Stomach (tissue), 19 donors: ENCODE measurements at places on chromosomes 6 and 20. TPM values are rescaled to one million over a fixed set of nuclear protein-coding genes. Genes with fewer than 3 reads are reported as not detected.

GRCh38 chr6:147595961-147596360, 87.5 kb downstream of the SAMD5 start:
- DNase-seq, result no peak

- DNase-seq, result no peak
Observed at GRCh38 chr6:15431762-15432483, 186.1 kb downstream of the JARID2 start.

DNA sequence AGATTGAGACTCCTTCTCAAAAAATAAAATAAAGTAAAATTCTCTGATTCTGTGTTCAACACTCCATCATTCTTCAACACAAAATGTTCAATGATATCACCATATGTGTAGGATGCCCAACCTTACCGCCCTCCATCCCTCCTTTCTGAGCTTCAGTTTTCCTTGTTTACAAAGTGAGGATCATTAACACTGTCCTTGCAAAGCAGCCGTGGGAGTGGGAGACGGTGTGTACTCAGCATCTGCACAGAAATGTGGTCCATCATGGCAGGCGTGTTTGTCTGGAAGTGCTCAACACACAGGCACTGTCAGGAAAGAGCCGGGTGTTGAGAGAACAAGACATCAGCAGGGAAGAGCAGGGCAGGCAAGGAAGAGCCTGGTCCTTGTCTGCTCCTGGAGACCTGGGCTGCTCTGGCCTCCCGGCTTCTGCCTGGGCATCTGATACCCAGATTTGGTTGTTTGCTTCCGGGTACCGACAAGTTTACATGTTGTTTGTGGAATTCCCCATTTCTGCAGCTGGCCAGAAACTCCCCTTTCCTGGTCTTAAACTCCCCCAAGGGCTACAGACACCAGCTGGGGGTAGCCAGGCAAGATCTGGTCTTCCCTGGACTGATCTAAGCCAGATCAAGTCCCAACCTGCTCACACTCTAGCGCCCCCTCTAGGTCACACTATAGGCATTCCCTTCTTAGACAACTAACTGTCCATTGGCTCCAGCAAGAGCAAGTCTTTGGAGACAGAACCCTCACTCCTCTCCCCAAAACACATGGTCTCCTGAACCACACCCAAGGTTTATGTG, 26.7 kb upstream of the TTPAL start:
- no peak for DNase-seq

- no peak for DNase-seq
Observed at GRCh38 chr6:19309661-19310060, 527.5 kb upstream of the ID4 start.

The MAS1 gene
- total RNA-seq, result not detected

GRCh38 chr6:158175111-158175510, 7.0 kb downstream of the GTF2H5 start:
- DNase-seq, result no peak

DNA sequence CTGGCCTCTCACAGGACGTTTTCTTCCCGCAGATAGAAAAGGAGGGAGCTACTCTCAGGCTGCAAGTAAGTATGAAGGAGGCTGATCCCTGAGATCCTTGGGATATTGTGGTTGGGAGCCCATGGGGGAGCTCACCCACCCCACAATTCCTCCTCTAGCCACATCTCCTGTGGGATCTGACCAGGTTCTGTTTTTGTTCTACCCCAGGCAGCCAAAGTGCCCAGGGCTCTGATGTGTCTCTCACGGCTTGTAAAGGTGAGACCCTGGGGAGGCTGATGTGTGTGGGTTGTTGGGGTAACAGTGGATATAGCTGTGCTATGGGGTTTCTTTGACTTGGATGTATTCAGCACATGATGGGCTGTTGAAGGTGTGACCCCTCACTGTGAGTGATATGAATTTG, 52.0 kb upstream of the POLR1H start:
- no peak for DNase-seq

The CALHM5 gene
- 4.2 TPM for total RNA-seq

The EPB41L1 gene
- total RNA-seq, result 99.2 TPM

DNA sequence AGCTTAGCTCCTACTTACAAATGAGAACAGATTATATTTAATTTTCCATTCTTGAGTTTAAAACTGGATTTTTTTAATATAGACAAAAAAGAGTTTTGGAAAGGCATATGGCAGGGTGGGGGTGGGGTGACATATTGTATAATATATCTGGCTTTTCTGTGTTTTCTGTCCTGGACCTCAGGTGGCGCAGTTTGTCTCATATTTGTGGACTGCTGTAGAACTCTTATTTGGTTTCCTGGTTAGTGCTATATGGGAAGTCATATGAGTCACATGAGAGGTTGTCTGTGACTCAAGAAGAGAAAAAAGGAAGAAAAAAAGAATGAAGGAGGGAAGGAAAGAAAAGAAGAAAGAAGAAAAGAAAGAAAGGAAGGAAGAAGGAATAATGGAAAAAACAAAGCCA, 131.8 kb downstream of the CLVS2 start:
- no peak for DNase-seq

The MUC21 gene
- not detected for total RNA-seq

The ARMH2 gene
- not detected for total RNA-seq

DNA sequence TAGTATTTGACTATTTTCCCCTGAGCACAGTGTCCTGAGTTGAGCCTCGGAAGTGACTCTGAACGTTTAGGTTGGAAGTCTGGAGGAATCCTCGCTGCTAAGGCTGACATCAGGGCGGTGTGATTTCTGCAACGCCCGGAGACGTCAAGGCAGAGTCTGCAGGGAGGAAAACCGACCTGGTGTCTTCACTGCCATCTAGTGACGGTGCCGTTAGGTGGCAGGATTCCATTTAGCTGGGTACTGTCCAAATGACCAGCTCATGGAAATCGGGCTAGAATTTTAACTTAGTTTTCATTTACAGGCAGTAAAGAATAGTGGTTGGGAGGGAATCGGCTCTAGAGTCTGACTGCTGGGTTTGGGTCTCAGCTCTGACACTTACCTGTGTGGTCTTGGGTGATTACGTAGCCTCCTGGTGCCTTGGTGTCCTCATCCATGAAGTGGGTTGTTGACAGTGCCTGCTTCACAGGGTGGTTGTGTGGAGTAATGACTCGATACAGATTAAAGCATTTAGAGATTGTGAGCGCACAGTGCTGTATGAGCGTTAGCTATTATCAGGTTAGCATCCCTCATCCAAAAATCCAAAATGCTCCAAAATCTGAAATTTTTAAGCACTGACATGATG, 35.0 kb downstream of the FOXF2 start:
- DNase-seq, result peak; percentile 63

DNA sequence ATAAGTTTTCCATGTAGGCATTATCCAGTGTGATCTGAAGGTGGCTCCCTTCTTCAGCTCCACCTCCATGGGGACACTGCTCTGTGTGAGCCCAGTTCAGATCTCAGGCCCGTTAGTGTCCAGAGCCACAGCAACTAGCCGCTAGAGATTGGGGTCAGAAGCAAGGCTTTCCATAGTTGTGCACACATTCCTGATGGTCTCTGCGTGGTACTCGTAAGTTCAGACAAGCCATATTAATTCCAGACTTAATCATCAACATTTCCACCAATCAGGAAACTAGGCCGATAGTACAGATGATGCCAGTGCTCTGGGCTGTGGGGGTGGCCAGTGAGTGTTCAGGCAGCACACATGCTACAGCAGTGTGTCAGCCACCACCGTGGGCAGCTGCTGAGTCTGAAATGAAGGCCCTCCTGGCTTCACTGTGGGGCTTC, 17.5 kb upstream of the SYNCRIP start:
- no peak for DNase-seq

GRCh38 chr6:1815827-1816452, 206.2 kb downstream of the FOXC1 start:
- no peak for DNase-seq

DNA sequence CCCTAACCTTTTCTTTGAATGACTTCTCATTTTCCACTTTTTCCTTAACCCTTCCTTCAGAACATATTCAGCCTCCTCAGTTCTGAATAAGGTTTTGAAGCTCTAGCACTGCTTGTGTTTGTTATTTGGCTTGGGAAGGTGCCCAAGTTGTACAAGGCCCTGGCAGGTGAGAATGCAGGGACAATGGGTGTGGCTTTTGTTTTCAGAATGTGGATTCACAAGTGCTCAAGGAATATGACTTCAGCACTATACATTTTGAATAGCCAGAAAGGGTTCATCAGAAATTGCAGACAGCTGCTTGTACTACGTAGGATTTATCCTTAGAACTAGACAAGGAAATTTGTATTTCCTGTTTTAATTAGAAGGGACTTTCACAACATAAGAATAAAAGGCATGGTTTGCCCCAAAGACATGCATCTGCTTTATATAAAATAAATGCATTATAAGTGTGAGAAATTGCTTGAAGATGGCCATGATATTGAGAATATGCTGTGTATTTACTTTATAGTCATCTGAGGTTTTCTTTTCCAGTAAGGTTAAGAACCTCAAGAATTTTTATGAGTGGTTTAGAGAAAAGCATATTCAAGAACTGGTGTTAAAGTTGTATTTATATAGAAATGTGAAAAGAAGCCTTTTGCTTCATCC, 29.3 kb upstream of the PRDM1 start:
- DNase-seq, result peak; percentile 43

- DNase-seq, result no peak
Observed at GRCh38 chr6:79403086-79403485, 134.1 kb downstream of the LCA5 start.
